Epithelial cell of alveolus of lung (primary cell): ENCODE measurements at places on chromosomes 7 and 10. TPM values are rescaled to one million over a fixed set of nuclear protein-coding genes. Genes with fewer than 3 reads are reported as not detected.

CAV1 gene
- total RNA-seq = 107 and 296 TPM in 2 replicates

PHKG1 gene
- total RNA-seq = 0.08 TPM in 1 of 2 replicates, not detected in the other

FAM149B1 gene
- total RNA-seq = 6.9 and 9.6 TPM in 2 replicates

LDB3 gene
- 0.96 TPM in 1 of 2 replicates, not detected in the other for total RNA-seq

CADPS2 gene
- 6.2 and 8.8 TPM in 2 replicates for total RNA-seq

HGF gene
- total RNA-seq = 78.2 and 389 TPM in 2 replicates

INA gene
- total RNA-seq = 1.1 and 3.4 TPM in 2 replicates

FRMD4A gene
- 21.5 and 86.5 TPM in 2 replicates for total RNA-seq

GNGT1 gene
- not detected in 2 replicates for total RNA-seq
